ENCODE measurements at places on chromosomes 6 and 20. TPM values are rescaled to one million over a fixed set of nuclear protein-coding genes. Genes with fewer than 3 reads are reported as not detected.
A peak's percentile ranks its signal among the peaks of the same experiment; 100 is the strongest.

- DNase-seq: peak; percentile 86
Measured at GRCh38 chr6:66226109-66226508, 519.1 kb upstream of the EYS start.

GRCh38 chr6:167497428-167498056 is 172.7 kb downstream of the TTLL2 start:
- DNase-seq: no peak

DNA sequence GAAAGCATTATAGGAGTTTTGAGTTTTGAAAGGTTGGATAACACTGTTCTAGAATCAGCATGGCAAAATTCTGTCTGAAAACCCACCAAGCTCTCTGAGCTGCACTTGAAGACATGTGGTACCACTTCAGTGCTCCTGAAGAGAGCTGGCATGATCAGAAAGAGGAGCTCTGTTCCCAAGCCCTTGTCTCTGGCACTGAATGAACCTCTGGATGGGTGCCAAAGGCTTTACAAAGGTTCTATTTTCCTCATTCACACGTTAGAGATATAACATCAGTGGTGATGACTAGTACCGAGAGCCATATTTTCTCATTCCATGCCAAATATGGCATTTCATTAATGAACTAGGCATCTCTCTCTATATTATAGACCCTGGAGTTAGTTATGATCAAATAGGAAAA is 301.8 kb upstream of the ID4 start:
- peak; percentile 70 for DNase-seq

DNA sequence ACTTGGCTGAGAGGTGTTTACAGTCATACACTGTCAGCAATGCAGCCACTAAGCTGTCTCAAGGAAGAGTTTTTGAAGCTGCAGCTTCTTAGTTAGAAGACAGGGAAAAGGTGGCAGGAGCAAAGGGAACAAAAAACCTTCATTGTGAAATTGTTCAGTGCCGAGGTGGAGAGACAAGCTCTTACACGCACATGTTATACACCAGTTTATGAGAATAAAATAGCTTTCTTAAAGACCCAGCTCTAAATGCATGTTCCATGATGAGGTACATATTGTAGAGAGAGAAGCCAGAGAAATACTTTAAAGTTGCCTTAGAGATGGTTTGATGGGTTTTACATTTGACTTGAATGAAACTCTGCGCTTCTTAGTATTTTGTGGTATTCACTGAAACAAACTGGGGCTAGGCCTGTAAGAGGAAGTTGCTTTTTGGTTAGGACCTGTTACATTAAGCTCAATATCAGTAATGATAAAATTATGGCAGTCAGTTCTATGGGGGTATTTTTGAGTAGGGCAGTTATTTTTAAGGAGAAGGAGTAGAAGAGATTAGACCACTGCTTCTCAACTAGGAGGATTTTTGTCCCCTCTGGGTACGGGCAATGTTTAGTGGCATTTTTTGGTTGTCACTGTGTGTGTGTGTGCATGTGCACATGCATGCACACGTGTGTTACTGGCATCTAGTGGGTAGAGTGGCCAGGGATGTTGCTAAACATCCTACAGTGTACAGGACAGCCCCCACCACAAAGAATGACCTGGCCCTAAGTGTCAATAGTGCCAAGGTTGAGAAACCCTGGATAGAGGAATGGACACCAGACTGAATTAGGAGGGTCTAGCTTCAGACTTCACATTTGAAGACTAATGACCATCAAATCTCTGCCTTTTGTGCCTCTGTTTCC is 9.8 kb downstream of the NEDD9 start:
- no peak for DNase-seq

EHMT2 gene
- total RNA-seq: 64.8 TPM

PPT2 gene
- total RNA-seq: 75.1 TPM

SLC35D3 gene
- total RNA-seq: 0.99 TPM

Measured in spinal cord (tissue), 10 donors.